DND-41 (cell line): ENCODE measurements at places on chromosomes 12 and 14.

DNA sequence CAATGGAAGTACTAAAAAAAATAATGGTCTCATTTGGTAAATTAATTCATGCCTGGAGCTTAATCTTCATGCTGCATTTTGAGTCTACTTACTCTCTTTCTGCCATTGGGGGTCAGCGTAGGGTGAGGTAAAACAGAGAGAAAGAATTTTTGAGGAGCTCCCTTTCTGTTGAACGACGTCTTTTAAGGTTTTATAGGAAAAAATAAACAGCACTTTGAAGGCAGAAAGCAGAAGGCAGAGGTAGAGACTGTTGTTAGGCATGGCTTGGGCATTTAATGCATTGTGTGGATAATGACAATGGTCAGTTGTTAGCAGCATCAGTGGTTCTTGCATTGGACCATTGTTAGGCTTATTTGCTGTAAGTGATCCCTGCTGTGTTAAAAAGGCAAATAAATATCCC, 557.2 kb upstream of the STXBP6 start:
- no peak for DNase-seq

DNA sequence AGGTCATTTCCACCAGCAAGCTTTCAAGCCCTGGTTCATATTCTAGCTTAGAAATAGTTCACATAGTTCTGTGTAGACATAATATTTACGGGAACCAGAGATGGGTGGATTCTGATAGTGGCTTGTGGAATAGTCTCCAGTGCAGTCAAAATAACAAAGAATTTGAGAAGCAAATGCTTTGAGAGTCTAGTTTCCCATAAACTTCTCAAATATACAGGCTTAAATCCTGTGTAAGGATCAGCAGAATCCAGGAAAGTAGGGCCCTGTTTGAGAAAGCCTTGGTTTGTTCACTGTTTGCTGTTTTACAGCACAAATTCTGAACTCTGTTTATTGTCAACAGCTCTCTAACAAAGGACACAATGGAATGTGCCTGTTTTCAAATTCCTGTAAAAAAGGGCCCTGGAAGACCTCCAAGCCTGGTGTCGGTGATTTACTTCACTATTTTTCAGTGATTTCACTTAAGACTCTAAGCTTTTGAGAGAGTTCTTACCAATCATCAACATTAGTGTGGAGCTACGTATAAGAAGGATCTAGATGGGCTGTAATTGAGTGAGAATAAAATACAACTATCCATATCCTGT, 11.4 kb upstream of the FOS start:
- no peak for DNase-seq

DNA sequence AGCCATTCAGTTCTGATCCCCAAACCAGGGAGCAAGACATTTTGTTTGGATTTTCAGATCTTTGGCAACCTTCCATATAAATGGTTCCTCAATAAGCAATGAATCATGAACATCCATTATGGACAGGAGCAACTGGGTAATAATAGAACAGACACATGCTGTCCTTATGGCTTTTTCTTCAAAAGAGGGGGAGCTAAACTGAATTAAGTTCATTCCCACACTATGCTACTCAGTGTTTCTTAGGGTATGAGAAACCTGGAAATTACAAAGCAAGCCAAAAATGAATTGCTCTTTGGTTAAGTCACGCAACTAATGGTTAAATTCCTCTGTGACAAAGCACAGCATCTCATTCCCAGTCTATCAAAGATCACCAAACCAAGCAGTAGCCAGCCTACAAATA, 51.0 kb downstream of the PTGER2 start:
- DNase-seq, result no peak

DNA sequence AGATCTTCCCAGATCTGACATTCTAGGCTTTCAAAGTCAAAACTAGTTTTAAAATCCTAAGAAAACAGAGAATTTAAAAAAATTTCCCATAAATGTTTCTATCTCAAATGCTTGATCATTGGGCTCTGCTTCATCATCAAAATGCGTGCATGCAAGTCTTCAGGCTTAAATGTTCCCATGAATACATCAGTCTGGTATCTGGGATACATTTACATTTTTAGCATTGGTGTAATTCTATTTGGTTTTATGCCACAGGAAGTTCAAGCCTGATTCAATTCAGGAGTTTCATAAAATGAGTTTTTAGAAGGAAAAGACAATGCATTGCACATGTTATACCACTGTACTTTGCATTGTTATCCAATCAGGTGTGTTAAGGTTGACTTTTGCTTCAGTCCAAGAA, 336.4 kb downstream of the PCNX1 start:
- DNase-seq, result no peak

- no peak for DNase-seq
Measured at GRCh38 chr12:130983328-130984017, 29.8 kb downstream of the ADGRD1 start.
